ENCODE measurements at places on chromosomes 6 and 20.
A peak's percentile ranks its signal among the peaks of the same experiment; 100 is the strongest.

DNA sequence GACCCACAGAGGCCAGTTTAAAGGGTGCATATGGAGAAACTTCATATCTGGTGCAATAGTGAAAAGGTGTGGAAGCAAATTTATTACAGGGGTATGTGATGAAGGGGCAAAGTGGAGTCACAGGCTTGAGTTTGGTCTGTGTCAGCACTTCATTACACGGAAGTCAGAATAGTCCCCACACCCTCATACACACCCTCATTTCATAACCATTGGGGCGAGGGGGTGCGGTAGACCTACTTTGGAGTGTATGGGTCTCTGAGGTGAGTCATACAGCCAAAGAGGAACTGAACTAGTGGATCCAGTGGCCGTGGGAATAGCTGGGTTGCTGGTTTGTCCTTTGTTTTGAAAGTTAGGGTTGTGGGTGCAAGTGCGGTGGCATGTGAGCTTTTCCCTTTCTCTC is 3.3 kb downstream of the TM9SF4 start:
- no peak for DNase-seq

DNA sequence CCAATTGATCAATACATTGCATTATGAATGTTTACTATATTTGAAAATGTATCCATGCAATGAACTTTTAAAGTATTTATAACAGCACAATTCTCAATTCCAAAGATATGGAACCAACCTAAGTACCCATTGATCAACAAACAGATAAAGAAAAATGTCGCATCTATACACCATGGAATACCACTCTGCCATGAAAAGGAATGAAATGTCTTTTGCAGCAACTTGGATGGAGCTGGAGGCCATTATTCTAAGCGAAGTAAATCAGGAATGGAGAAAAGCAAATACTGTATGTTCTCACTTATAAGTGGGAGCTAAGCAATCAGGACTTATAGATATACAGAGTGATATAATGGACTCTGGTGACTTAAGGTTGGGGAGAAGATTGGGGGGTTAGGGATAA is 22.9 kb downstream of the SRPK1 start:
- DNase-seq: no peak

DNA sequence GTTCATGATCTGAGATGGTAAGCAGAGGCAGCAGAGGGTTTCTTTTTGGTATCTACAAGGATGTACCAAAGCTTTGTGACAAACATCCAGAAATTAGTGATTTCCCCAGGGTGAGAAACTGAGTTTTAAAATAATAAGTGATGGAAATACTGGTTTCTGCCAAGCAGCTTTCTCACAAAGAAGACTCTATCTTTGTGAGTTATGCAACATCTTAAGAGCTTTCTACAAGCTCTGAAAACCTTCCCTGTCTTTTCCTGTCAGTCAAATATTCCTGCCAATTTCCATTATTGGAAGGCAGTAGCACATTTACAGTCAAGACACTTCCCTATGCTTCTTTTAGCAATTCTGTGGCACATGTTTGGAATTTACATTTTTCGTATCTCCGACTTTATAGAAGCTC is 264.7 kb upstream of the SPTLC3 start:
- DNase-seq: no peak

- DNase-seq: no peak
These were observed 60.1 kb upstream of the PTPRK start for GRCh38 chr6:128580224-128581110.

DNA sequence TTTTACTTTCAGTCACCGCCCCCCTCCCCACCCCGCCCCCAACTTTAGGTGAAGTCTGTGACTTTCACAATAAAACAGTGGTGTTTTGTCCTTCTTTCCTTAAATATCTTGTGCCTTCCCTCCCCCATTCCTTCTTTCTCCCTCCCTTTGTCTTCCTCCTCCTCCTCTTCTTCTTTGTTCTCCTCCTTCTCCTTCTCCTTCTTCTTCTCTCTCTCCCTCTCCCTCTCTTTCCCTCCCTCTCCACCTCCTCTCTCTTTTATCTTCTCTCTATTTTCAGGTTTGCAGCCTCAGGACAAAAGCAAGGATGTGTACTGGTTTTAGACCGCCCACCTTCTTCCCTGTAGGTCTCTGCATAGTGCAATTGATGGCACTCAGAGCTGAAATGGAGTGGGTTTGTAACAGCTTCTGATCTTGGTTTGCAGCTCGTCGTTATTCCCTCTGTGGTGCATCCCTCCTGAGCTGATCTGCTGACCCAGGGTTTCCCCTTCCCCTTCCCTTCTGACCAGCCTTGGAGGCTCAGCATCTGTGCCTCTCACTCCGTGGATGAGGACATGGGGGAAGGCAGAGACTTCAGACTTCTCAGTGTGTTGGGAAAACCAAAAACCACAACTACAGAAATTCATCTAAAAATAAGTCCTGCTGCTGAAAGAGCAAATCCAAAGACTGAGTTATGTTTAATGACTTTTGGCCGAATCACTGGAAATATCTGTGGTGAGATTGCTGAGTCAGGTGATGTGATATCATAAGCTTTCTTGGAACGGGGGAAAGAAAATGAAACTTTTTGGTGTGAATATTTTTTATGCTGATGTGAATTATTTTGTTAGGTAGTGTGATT is 6.9 kb downstream of the VGLL2 start:
- DNase-seq: no peak

GRCh38 chr6:95231416-95231815 is 345.9 kb upstream of the MANEA start:
- no peak for DNase-seq

- no peak for DNase-seq
These were observed 92.3 kb downstream of the CNBD2 start for GRCh38 chr20:36060676-36061075.

GRCh38 chr6:89655122-89655521 is 16.6 kb upstream of the LYRM2 start:
- DNase-seq: no peak

- no peak for DNase-seq
These were observed 241.6 kb upstream of the RUNX2 start for GRCh38 chr6:45086360-45087084.

- no peak for DNase-seq
These were observed 45.9 kb downstream of the ASXL1 start for GRCh38 chr20:32404017-32404416.

DNA sequence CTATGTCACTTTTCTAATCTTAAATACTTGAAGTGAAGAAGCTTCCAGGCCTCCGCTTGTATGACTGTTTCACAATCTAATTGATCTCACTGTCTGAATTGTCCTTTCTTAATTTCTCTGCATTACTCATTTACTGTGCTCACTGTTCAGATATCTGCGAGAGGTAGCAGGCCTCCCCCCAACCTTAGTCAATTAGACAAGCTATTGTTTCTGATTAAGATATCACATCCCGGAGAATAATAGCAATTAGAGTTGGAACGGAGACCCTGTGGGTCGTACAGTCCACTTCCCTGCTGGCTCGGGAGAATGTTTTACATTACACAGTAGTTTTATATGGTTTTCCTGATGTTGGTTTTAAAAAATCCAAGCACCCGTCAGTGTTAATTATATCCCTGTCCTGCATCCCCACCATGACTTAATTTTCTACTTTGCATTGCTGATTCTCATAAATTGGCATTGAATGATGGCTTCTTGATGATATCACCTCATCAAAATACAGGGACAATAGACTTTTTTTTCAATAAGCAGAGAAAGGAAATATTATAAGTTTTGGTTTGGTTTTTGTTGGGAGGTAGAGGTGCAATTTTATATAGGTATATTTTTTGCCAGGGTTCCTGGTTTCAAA is 178.7 kb upstream of the TSHZ2 start:
- no peak for DNase-seq

GRCh38 chr6:85092226-85092625 is 327.8 kb upstream of the TBX18 start:
- no peak for DNase-seq

DNA sequence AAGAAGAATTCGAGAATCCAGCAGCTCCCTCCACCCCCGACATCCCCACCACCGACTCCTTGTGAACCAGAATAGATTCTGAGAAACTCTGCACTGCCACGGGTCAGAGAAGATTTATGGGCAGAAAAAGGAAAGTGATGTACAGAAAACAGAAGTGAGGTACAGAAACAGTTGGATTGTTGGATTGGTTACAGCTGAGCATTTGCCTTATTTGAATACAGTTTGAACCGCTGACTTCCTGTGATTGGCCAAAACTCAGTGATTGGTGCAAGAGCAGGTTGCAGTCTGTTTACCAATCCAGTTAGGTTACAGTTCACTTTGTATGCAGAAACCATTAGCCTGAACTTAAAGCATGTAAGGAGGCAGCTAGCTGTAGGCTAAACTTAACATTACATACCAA is 131.2 kb upstream of the HDDC2 start:
- no peak for DNase-seq

- DNase-seq: no peak
These were observed 716.8 kb upstream of the GJE1 start for GRCh38 chr6:141415896-141416295.

GRCh38 chr20:58993332-58994248 is 12.5 kb downstream of the NELFCD start:
- no peak for DNase-seq

DNA sequence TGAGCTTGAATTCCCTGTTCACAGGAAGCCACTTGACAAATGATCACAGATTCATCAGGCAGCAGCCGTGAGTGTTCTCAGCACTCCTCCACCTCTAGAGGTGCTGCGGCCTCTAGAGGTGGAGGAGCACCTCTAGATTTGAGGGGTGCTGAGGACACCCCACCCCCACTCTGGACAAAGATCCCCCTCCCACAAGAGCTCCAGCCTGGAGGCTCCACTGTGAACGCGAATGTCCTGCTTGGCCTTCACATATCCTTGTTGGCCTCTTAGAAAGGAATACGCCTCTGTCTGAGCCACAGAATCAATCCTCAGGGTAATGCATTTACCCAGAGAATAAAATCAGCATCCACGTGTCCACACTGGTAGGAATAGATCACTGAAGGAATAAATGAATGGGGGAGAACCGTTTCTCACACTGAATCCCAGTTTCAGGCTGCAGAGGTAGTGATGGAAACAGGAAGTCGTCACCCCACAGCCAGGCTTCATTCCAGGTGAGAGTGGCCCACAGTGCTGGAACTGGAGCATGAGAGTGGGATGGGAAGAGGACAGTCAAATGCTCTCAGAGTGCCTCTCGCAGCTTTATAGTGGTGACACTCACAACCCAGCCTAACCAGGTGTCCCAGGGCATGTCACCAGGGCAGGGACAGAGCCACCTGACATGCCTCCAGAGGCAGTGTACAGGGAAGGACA is 16.6 kb downstream of the NPEPL1 start:
- DNase-seq: peak; percentile 2

- no peak for DNase-seq
These were observed 507.5 kb downstream of the PHF3 start for GRCh38 chr6:64143101-64143500.

GRCh38 chr20:2698912-2699311 is 6.3 kb downstream of the EBF4 start:
- DNase-seq: no peak

DNA sequence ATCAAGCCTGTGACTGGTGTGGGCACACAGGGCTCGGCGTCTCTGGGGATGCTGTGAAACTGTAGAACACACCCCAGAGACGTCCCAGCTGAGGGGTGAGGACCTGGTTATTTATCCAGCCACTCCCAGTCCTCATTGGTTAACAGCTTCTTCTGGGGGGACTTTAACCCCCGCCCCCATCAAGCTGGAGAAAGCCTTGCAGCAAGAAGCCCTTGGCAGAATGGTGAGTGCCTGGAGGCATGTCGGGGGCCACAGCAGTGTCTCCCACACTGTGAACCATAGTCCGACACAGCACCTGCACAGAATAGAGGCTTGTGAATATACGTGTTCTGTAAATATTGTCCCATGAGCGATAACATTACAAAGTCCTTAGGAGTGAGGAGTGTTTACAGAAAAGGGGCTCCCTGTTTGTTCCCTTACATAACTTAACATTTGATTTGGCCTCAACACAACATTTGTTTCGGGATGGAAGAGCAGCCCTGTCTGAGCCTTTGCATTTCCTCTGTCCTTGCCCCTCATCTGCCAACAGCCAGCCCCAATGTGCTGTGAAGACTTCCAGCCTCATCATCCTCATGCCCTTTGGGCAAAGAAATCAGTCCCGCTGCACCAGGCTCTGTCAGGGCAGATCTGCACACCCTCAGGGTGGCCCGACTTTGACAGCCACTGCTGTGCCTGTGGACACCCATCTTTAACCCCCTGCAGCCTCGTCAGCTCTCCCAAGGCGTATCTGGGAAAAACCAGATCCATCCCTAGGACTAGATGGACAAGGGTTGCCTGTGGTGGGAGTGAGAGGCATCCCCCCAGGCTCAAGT is 2.2 kb upstream of the RRBP1 start:
- DNase-seq: no peak

- no peak for DNase-seq
These were observed 27.1 kb upstream of the HAO1 start for GRCh38 chr20:7967199-7967844.

- DNase-seq: no peak
These were observed 60.4 kb upstream of the EMILIN3 start for GRCh38 chr20:41426976-41427375.

DNA sequence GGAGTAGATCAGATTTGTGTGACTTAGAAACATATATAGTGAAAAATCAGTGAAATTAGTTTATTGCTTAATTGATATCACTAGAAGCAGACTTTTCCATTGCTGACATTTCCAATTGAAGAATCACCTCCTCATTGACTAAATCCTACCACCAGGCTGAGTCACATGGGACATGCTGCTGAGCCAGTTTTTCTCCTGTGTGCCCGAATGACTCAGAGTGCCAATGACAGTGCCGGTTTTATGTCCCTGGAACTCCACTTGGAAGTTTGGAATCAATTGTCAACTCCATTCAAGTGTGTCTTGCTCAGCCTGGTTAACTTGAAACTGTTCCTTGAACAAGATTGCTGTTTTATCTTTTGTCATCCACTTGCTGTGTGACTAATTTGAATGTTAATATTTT is 316.1 kb upstream of the PRDM1 start:
- DNase-seq: no peak

- DNase-seq: peak; percentile 23
These were observed 157.4 kb upstream of the LAMA2 start for GRCh38 chr6:128725271-128726233.

GRCh38 chr20:6122873-6123648 is at the start of gene FERMT1:
Gene FERMT1 (minus strand): TSS chr20:6123030. CDS start chr20:6119554, 3,476 bp downstream.
- peak; percentile 24 for DNase-seq

- DNase-seq: no peak
These were observed 160.8 kb upstream of the TNFAIP3 start for GRCh38 chr6:137706083-137706750.

GRCh38 chr6:149451376-149452036 is 33.3 kb downstream of the ZC3H12D start:
- no peak for DNase-seq

- DNase-seq: no peak
These were observed 28.2 kb downstream of the CNR1 start for GRCh38 chr6:88137915-88138314.

DNA sequence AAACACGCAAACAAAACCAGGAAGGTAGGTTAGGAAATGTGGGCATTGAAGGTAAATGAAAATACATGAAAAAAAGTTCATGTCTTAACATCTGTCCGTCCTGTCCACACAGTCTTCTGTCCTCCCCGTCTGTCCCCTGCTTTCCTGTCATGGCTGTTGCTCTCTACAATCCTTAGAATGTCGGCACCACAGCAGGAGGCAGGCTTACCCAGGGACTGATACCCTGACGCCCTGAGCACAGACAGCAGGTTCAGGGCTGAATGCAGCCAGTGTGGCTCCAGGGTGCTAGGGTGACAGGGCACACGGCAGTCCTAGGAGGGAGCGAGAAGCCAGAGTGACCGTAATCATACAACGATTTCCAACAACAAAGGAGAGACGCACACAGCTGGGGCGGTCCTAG is 123.7 kb downstream of the IRF4 start:
- DNase-seq: no peak

- DNase-seq: no peak
These were observed 98.1 kb downstream of the MYLK4 start for GRCh38 chr6:2652611-2653010.

- DNase-seq: peak; percentile 77
These were observed 131.8 kb downstream of the TIAM2 start for GRCh38 chr6:155126727-155127439.
